Mesendoderm (in vitro differentiated cells): ENCODE measurements at places on chromosomes 11 and 22.
A peak's percentile ranks its signal among the peaks of the same experiment; 100 is the strongest.

DNA sequence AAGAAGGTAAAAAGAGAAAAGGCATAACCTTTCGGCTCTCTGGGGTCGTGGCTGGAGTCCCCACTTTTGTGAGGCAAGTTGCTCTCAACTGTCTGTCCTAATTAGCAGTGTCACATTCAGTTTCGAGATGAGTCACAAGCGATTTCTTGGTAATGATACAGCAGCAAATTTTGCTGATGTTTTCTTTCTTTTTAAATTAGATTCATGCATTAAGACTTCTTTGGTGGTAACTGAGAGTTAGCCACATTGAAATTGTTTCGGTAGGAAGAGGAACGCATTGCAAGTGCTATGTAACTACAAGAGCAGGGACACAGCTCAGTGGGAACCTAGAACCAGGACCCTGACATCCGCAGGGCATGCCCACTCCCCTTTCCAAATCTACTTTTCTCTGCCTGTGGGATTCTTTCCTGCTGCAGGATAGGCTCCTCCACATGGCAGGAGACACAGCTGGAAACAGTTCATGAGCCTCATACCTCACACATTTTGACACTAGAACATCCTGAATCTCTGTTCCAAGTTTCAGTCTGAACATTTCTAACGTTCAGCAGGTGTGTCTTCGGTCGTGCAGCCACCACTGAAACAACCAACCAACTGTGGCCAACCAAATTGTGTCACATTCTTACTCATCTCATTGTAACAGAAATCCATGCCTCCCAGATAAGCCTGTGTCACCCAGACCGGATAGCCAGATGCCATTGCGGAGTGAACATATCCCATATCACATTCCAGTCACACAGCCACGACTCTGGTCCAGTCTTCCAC, 987.6 kb downstream of the NTM start:
- no peak for DNase-seq

GRCh38 chr11:11494348-11494747, 127.5 kb downstream of the GALNT18 start:
- no peak for DNase-seq

DNA sequence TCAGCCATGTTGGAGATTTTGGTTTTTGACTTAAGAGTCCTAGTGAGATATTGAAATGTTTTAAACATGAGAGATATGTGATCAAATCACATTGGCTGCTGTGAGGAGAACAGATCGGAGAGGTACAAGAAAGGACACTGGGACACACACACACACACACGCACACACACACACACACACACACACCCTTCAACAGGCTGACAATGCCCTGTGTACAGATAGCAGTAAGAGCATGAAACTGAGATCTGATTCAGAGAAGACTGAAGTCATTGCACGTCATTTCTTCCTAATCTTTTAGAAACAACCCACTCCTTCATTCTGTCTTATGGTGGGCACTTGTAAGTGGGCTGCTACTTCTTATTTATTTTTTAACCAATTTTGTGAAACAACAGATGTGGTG, 200.5 kb upstream of the E2F8 start:
- DNase-seq: no peak

GRCh38 chr11:133338588-133338987, 193.7 kb downstream of the OPCML start:
- DNase-seq: no peak

- no peak for DNase-seq
Measured at GRCh38 chr22:31933816-31934482, 10.4 kb upstream of the YWHAH start.

GRCh38 chr11:407651-408123, 7.1 kb downstream of the SIGIRR start:
- DNase-seq: no peak

- no peak for DNase-seq
Measured at GRCh38 chr11:74478877-74479731, 11.8 kb upstream of the KCNE3 start.

GRCh38 chr11:36131721-36132397, 157.4 kb downstream of the COMMD9 start:
- DNase-seq: peak; percentile 78

GRCh38 chr11:6630632-6631291, 11.5 kb upstream of the TPP1 start:
- no peak for DNase-seq

DNA sequence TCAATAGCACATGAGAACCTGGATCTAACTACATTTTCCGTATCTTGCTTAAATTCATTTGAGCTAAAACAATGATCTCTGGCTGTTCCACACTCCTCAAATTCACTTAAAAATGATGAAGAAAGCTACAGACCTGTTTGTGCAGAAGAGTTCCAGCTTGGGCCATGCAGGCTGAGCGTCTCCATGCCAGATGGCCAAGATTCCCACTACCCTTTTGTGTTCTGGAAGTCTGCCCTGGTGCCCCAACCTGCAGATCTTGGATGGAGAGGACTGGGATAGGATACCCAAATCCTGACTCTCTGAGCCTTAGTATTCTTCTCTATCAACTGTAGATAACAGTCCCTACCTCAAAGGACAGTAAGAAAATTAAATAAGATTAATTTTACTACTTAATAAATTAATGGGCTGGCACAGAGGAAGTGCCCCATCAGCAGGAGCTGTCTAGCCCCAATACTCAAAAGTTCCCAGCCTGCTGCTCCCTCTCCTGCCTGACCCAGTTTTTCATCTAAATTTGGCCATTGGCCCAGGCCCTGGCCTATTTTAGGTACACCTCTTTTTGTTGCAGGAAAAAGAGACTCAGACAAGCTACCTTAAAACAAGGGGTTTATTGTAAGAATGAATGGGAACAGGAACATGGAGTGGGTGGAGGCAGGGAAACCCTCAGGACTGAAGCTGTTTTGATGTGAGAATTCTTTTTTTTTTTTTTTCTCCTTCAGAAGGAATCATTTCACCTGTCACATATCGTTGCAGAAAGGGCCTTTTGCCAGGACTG, 81.4 kb upstream of the GRK3 start:
- no peak for DNase-seq

DNA sequence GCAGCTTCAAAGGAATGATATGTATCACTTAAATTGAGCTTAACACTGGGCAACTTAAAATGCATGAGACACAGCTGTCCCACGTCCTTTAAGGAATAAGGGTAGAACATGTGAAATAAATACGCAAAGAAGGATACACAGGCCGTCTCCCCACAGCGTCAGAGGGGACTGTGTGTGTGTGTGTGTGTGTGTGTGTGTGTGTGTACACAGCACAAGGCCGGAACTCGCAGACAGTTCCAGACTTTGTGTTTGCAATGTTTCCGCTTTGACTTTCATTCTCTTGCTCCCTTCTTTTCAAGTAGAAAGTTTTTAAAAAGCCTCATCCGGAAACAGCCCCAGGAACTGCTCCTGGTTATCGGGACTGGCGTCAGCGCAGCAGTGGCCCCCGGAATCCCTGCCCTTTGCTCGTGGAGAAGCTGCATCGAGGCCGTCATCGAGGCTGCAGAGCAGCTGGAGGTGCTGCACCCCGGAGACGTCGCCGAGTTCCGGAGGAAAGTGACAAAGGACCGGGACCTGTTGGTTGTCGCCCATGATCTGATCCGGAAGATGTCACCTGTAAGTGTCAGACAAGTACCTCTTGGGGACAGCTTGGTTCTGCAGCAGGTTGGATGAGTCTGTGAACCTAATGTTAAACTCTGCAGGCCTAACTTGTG, 13.3 kb downstream of the FAM118A start:
- no peak for DNase-seq
